Nucleus accumbens (tissue), 56 donors: ENCODE measurements at places on chromosomes 2 and 18.

- no peak for DNase-seq
These were observed 1.3 kb upstream of the CLIP4 start for GRCh38 chr2:29113891-29114321.

DNA sequence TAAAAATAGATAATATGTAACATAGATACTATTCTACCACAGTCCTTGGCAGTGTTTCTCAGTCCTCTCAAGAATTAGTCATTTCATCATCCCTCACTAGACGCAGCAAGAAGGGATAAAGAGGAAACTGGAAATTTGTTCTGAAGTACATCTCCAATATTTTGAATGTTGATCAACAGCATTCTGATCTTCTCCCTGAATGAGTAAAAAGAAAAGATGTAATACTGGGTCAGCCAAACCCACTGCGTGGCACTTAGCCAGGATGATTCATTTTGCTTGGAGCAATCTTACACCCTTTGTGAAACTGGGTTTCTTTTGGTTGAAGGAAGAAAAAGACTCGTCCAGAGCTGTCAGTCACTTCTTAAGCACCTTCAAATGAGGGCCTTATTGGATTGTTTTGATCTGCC, 54.1 kb downstream of the TAF1B start:
- no peak for DNase-seq

DNA sequence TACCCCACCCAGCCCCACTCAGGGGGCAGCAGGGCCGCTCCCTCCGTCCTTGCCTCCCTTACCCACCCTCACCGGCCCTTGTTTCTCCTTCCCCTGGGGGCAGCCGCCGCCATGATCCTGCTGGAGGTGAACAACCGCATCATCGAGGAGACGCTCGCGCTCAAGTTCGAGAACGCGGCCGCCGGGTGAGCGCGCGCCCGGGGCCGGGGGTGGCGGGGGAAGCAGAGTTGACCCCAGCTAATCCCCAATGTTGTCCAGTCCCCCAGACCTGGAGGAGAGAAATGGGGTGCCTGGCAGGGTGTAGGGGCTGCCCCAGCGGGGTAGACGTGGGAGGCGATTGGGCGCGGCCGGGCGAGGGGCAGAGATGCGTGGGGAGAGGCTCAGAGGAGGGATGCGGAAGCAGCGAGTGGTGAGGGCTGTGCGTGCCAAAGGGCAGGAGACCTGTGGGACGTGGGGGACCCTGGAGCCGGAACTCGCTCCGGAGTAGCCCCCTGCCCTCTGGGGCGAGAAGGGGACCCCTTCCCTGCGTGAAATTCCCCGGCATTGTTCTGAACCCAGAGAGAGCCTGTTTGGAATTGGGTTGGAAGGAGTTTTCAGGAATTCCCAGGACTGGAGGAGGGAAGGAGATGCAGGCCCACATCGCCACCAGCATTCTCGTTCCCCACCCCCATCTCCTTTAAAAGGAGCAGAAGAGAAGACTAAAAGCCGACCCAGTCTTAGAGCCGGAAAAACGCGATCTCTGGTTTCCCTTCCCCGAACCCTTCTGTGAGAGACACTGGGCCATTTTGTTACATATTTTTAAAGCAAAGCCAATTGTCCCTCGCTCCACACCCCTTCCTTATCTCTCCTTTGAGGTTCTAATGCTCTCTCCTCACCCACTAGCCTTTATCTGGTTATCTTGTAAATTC, 625 bp downstream of the ARPC2 start:
- peak; percentile 60 for DNase-seq

DNA sequence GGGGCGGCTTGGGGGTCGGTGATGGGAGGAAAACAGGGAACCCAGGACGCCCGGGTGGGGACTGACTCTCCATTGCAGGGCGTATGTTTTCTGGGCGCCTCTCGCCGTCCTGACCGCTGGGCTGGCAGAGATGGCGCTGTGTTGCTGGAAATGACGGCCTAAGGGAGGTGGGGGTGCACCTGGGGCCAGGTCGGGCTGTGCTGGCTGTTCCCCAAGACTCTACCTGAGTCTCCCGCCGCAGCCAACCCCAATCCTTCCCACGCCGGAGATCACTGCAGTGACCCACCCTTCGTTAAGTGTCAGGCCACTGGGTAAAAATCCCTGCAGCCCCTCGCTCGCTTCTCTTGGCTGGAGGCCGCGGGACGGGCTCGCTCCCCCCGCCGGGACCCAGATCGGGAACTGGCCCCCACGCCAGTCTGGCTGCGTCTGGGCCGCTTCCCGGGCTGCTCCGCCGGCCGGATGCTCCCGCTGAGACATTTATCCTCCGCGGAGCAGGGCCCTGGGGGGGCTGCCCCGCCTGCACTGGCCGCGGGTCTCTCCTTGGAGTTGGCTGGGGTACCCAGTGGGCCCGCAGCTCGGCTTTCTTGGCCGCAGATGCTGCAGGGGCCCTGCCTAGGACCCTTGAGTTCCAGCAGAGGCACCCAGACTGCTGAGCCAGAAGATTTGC, 7.8 kb upstream of the ARMC9 start:
- peak; percentile 36 for DNase-seq

- DNase-seq: no peak
These were observed 77.2 kb downstream of the PIGN start for GRCh38 chr18:62109676-62110075.

DNA sequence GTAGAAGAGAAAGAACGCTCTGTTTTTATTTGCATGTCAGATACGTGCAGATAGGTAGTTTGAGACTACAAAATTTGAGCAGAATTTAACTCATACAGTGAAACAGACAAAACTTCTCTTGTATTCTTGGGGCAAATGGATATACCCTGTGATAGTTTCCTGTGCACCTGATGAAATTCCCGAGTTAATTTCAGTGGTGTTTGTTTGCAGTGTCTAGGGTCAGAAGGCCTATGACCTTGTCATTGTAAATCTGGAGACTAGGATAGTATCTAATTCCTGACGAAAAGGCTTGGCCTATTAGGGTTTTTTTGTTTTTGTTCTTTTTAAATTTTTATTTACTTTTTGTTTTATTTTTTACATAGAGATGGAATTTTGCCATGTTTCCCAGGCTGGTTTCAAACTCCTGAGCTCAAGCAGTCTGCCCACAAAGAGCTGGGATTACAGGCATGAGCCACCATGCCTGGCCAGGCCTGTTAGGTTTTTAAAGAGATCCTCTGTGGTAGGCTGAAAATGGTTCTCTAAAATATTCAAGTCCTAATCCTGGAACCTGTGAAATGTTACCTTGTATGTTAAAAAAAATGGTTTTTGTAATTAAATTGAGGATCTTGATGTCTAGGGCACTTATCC, 17.6 kb downstream of the LCLAT1 start:
- no peak for DNase-seq

GRCh38 chr18:59052965-59053820, 86.5 kb upstream of the SEC11C start:
- no peak for DNase-seq
